Cardiac muscle cell (in vitro differentiated cells and primary cell): ENCODE measurements at places on chromosomes 7 and 10. TPM values are rescaled to one million over a fixed set of nuclear protein-coding genes. Genes with fewer than 3 reads are reported as not detected.

DNA sequence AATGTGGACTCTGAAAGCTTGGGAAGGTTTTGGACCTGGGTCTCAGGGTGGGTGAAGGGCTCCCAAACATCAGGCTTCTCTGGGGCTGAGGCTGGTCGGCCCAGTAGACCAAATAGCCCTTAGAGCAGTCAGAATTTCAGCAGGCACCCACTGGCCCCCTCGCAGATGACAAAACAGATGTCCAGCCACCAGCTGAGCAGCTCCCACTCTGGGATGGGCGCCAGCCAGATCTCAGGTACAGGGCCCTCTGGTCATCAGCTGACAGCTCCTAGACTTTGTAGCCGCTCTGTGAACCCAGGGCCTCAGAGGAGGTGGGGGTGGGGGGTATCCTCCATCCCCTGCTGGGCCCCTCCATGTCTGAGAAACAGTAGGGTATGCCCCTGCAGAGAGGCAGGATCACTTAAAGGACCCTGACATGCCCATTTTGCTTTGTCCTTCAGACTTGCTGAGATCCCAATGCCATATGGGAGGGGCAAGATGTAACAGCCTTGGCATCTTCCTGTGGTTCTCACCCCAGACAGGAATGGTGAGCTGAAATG, 26.5 kb downstream of the HSPA12A start:
- DNase-seq = no peak

GRCh38 chr7:141567432-141567831, 16.2 kb downstream of the AGK start:
- DNase-seq = no peak

DNA sequence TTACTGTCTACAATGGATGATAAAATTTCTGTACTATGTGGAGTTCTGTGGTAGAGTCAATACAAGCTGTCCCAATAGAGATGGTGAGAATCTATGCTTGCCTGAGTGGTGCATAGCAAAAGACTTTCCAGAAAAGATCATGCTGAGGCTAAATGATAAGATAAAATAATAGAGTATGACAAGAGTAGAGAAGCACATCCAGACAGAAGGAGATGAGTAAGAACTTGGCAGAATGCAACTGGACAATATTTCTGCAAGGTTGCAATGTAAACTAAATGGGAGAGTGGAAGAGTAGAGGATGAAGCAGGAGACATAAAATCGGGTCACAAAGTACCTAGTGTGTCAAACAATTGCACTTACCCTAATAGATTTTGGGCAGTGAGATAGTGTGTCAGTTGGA, 347.6 kb downstream of the MDFIC start:
- no peak for DNase-seq

GRCh38 chr7:46786221-46786954, 795.5 kb downstream of the TNS3 start:
- DNase-seq = no peak

DNA sequence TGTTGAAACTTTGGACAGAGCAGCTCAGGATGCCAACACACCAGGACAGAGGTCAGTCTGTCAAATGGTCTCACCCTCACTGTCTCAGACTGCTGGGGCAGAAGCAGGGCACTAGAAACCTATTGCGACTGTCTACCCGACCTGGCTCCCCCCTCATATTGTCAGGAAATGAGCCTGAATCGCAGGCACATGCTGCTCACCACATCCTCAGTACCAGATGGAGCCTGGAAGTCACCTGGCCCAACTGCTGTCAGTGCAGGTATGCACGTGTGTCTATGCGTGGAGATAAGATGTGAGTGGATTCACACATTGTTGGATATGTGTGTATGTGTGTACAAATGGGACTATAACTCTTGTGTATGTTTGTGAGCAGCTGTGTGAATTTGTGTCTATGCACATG, 3.2 kb upstream of the CDHR1 start:
- DNase-seq = no peak

- peak; percentile 46 for DNase-seq
These were observed 72.5 kb downstream of the PRLHR start for GRCh38 chr10:118522791-118523498.

- DNase-seq = no peak
These were observed 18.3 kb downstream of the SGPL1 start for GRCh38 chr10:70834021-70834420.

GRCh38 chr10:92553959-92554358, 19.9 kb downstream of the IDE start:
- no peak for DNase-seq

DNA sequence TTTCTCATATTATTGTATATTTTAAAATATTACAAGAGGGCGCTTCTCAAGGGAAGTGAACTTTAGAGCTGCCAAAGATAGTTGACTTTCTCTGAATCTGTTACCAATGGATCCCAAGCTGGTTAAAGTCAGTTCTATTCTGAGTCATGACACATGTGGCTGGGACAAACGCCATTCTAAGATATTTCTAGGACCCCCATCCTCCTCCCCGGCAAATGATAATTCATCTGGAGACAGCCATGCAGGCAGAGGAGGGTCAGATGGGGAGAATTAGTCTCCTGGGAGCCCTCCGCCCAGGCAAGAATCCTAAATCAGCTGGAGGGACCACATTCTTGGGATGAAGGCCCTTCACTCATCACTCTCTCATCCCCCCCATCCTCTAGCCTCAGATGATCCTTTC, 187.7 kb downstream of the GFRA1 start:
- no peak for DNase-seq

DNA sequence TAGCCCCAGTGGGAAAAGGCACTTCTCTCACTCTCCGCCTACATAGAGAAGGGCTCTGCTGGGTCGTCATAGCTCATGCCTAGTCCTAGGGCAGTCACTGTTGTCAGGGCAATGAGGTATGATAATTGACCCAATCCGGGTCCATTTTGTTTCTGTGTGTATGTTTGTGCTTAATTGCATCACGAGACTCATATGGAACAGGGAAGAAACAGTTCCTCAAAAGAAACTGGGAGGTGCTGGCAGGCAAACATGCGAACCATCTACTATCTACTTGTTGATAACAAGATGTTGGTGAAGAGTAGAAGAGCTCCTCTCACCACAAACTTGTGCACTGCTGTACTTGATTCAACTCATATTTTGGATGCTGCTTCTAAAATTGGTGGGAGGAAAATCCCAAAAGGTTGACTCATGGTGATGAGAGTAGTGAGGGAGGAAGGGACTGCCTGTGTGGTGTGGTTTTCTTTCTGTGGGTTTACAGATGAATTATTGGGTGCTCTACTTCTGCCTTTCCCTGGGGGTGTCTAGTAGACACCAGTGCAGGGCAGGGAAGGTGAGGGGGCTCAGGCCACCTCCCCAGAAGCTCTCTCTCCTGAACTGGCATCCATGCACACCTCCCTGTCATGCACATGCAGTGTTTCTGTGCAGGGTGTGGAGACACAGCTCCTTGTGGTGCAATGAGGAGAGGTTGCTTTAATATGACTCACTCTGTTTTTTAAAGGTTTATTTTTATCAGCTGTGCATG, 29.4 kb downstream of the LSMEM1 start:
- peak; percentile 80 for DNase-seq

DNA sequence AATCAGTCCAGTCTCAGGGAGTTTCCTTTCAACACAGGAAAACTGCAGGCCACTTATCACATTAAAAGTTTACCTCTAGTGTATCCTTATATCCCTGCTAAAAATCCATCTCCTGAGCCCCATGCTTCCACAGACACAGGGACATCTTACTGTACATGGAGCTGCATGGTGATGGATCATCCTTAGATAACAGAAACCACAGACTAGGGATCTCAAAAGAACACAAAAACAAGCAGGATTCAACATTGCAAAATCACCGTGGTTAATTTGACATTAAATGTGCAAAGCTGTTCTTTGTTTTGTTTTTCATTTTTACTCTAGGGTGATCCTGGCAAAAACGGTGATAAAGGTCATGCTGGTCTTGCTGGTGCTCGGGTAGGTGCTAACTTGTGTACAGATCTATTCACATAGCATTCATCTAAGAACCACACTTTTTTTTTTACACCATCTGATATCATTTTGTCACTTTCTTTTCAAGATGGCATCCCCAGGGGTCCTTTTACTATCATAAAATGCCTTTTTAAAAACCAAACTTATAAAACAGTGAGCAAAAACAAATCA, 18.1 kb downstream of the COL1A2 start:
- DNase-seq = no peak

DNA sequence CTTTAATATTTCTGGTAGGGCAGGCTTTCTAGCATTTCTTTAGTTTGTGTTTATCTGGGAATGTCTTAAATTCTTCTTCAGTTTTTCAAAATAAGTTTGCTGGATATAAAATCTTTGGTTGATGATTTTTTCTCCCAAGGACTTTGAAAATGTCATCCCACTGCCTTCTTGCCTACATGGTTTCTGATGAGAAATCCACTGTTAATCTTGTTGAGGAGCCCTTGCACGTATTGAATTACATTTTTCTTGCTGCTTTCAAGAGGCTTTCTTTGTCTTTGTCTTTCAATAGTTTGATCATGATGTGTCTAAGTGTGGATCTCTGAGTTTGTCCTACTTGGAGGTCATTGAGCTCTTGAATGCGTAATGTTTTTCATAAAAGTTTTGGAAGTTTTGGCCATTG, 66.0 kb downstream of the CASD1 start:
- no peak for DNase-seq

DNA sequence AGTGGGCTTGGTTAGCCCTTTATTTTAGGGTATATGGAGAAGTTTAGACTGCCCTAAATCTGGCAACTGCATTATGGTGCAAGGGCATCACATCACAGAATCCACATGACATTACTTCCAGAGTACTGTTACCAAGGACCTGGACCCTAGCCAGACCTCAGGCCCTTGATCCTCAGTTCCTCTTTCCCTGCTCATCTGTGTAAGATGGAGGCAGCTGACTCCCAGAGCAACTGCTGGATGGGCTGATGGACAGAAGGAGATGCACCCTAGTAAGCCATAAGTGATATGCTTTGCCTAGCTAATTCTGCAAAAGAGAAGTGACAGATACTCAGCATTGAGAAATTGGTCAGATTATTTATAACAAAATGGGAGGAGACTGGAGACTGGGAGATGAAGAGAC, 131.7 kb downstream of the DYNC1I1 start:
- DNase-seq = no peak

DNA sequence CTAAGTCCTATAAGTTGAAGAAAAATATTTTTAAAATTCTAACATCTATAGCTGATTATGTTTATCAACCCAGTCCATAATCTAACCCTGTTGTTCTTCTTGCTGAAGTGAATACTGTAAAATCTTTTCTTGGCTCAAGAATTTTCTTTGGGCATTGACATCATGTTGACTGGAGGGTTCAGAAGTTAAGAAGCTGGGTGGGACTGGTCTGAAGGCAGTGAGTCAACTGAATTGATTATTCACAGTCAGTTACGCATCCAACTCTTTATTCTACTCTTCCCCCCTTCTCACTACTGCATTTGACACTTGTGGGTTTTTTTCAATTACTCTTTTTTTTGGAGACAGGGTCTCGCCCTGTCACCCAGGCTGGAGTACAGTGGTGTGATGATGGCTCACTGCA, 31.0 kb downstream of the DENND2A start:
- no peak for DNase-seq

- DNase-seq = no peak
These were observed 81.3 kb downstream of the GLI3 start for GRCh38 chr7:42155584-42156290.

- peak; percentile 73 for DNase-seq
These were observed 21.7 kb upstream of the MALSU1 start for GRCh38 chr7:23277359-23277989.

GRCh38 chr10:113711142-113711541, 31.4 kb downstream of the CASP7 start:
- no peak for DNase-seq

- DNase-seq = no peak
These were observed 2.2 kb upstream of the TMEM196 start for GRCh38 chr7:19775578-19775977.

- DNase-seq = no peak
These were observed 6.6 kb upstream of the REPIN1 start for GRCh38 chr7:150361807-150362621.

DNA sequence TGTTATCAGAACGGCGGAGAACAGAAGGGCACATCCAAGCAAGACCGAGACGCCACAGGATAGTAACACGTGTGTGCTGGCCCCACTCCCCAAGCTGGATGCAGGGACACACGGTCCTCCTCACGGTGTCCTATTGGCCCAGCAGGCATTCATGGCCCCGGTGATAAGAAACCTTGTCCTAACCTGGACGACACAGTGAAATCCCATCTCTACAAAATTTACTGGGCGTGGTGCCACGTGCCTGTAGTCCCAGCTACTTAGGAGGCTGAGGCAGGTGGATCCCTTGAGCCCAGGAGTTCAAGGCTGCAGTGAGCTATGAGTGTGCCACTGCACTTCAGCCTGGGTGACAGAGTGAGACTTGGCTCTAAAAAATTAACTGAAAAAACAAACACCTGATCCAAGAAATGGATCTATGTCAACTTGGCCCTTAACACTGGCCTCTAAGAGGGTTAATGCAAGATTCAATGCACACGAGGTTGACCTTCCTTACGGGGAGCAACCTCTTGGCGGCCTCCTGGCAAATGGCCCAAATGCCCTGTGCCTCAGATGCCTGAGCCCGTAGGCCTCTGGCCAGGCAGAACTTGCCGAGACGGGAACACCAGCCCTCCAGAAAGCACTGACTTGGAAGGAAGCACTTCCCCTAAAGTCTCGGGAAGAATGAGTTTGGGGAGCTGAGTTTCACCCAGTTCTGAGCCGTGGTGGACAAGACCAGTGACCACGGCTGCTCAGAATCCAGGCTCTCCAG, 72.3 kb downstream of the ZRANB1 start:
- no peak for DNase-seq

DNA sequence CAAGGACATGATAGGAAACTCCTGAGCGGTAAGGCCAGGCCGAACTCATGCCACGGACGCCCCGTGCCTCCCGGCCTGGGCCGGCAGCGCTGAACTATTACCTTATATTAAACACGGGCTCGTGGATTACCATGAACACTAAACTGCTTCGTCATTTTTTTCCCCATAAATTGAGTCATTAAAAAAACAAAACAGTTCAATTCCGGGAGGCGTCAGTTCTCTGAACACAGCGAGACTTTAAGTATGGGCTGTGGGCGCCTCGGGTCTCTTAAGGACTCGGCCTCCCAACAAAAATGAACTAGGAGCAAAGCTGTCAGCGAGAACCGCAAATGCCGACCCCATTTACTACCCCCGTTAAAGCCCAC, 519 bp downstream of the PITRM1 start:
- peak; percentile 10 for DNase-seq

- peak; percentile 68 for DNase-seq
These were observed 352.6 kb upstream of the AUTS2 start for GRCh38 chr7:69245646-69246045.

The PSMA2 gene
- 54.0 and 67.7 TPM in 2 replicates for total RNA-seq

The TSPAN13 gene
- 34.2 and 63.6 TPM in 2 replicates for total RNA-seq

The PIK3CG gene
- 0.12 TPM in 1 of 2 replicates, not detected in the other for total RNA-seq

The EFCAB10 gene
- total RNA-seq = not detected in 2 replicates

The PNLIP gene
- total RNA-seq = not detected in 2 replicates

The ADAP1 gene
- 12.0 and 12.8 TPM in 2 replicates for total RNA-seq

The MALRD1 gene
- total RNA-seq = 0.14 and 0.57 TPM in 2 replicates

The TMEM106B gene
- 66.7 and 86.7 TPM in 2 replicates for total RNA-seq

The STOX1 gene
- total RNA-seq = 6.0 TPM in 2 replicates

The SLC18A2 gene
- 0.07 and 0.42 TPM in 2 replicates for total RNA-seq

The KCNH2 gene
- 91.5 and 110 TPM in 2 replicates for total RNA-seq

The CPN1 gene
- total RNA-seq = not detected in 2 replicates

The ATRNL1 gene
- total RNA-seq = 14.1 and 28.8 TPM in 2 replicates

The SYCE1 gene
- not detected in 2 replicates for total RNA-seq

The KRIT1 gene
- total RNA-seq = 34.5 and 73.4 TPM in 2 replicates

The CTBP2 gene
- total RNA-seq = 67.4 and 88.3 TPM in 2 replicates

The APBB1IP gene
- not detected in 2 replicates for total RNA-seq
